ENCODE measurements at places on chromosomes 3 and 15.

GRCh38 chr3:37543666-37544065 is 318.0 kb upstream of the CTDSPL start:
- no peak for DNase-seq

DNA sequence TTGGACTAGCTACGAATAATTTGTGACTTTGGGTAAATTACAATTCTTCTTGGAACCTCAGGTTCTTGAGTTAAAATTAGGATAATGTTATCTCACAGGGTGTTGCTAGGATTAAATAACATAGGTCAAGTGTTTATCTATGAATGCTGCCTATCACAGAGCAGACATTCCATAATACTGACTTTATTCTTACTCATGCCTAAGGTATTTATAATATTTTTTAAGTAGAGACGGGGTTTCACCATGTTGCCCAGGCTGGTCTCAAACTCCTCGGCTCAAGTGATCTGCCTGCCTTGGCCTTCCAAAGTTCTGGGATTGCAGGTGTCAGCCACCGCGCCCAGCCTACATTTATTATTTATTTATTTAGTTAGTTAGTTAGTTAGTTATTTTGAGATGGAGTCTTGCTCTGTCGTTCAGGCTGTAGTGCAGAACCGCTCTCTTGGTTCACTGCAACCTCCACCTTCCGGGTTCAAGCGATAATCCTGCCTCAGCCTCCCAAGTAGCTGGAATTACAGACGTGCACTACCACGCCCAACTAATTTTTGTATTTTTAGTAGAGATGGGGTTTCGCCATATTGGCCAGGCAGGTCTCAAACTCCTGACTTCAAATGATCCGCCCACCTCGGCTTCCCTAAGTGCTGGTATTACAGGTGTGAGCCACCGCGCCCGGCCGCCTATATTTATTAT is 741 bp upstream of the ZNF106 start:
- peak; percentile 5 for DNase-seq

GRCh38 chr3:32237670-32238452 is 619 bp upstream of the CMTM8 start:
- DNase-seq, result no peak

- DNase-seq, result no peak
Measured at GRCh38 chr15:80167936-80168335, 15.1 kb downstream of the FAH start.

- DNase-seq, result no peak
Measured at GRCh38 chr3:178680489-178680888, 144.3 kb downstream of the KCNMB2 start.

DNA sequence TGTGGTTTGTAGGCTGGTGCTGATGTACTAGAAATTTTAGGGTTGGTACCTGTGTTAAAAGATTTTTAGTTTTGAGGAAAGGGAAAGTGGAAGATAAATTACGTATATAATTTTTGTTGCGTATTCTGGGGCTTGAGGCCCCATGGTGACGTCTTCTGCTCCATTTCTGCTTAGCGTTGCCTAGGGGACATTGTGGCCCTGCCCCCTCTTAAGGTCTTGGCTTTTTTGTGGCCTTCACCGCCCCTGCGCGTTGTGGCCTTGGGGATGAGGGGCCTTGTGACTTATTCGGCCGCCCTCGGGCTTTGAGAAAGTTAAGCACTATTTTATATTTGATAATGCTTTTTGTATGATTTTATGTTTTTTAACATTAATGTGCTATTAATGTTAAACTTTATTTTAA is 182.0 kb downstream of the KLF13 start:
- no peak for DNase-seq

DNA sequence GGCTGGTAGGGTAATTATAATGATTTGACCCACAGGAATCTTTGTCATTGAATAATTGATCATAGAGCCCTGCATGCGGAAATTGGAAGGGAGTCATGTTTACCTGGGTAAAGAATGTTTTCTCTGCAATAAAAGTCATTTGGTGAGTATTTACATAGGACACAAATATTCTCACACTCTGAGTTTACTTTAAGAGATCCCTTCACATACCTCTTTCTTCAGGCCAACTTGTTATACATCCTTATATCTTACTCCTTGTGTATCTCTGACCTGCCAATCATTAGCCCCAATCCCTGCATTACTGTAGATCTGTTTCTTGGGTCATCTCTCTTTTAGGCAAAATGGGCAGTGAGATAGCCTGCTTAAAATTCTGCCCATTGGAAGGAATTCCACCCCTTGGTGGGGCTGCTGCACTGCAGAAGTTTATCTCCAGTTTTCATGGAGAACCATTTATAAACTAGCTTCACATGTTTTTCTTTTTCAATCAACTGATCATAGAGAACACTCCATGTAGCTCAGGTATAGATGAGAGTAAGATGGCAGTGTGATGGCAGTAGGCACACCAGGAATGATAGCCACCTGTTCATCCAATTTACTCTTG is 46.2 kb downstream of the ILDR1 start:
- no peak for DNase-seq

DNA sequence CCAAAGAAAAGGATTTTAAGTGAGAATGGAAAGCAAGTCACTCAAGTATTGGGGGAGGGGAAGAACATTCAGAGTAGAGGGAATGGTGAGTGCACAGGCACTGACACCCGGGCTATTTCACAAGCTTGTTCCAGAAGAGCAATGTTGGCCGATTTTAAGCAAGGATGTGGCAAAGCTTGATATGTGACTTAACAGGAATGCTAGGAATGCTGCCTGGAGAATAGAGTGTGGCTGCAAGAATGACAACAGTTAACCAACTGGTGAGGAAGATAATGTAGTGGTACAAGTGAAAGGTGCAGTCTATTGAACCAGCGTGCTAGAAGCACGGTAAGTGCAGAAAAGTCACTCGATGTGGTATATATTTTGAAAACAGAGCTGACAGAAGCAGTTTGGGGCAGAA is 6.2 kb upstream of the CCDC80 start:
- DNase-seq, result no peak

DNA sequence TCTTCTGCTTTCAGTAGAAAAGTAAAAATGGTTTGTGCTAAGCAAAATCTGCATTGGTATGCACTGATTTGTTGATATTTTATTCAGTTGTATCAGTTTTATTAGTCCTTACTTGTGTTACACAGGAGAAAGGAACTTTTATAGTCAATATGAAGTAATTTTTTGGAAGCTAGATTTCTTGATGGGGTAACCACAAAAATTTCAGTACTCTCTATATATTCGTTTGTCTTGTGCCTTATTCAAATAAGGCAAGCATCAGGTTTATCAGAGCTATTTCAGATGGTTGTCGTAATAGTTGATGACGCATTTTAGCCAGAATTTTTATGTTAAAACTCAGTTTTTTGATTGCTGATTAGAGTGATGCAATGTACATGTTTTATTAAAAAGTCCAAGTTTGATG is 50.7 kb upstream of the NIPA1 start:
- no peak for DNase-seq

DNA sequence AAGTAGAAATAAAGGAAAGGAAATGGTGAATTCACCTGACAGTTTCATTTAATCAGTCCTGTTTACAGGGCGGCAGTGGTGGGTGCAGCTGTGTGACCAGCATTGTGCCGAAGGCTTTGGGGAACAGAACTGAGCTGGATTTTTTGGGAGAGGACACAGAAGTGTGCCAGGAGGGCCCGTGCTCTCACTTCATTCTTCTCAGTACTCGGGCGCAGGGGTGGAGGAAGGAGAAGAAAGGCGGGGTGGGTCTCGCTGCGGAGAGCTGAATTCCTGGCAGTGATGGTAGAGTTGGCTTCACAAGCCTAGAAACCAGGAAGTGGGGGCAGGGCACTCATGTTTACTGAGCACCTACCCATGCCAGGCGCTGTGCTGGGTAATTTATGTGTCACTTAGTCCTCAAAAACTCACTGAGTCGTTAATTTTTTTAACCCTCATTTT is 64.6 kb downstream of the CRTC3 start:
- DNase-seq, result peak; percentile 88

DNA sequence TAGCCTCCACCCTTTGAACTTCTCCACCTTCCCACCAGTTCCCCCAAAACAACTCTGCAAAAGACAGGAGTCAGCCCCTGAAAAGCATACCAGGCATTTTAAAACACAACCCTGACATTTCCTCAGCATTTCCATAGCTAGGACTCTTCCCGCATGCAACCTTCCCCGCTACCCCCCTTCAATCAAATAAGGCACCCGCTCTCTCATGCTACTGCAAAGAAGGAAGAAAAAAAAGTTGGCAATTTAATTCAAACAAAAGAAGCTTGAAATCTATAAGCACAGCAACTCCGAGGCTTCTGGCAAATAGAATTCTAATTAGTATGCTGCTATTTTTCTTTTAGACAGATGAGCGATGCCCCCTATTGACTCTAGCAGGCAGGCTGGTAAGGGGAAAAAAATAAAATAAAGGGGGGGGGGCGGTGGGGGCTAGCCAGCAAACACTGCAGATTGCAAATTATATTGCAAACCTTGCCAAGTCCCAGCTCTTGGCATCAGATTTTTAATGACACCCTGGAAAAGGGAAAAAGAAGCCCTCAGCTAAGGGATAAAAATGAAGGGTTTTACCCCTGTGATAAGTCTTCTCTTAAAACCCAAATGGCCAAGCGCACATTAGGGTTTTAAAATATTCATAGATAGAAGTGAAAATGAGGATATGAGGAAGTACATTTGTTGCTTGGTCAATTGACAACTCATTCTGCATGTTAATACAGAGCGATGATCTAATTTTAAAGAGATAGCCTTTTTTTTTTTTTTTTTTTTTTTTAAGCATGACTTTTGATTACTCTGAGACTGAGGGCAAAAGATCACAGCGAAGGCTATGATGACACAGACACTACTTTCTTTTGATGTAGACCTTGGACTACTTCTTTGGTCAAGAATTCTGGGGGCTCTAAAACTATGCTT is 255.2 kb downstream of the NR2F2 start:
- no peak for DNase-seq
